ENCODE measurements at places on chromosomes 11 and 22.

DNA sequence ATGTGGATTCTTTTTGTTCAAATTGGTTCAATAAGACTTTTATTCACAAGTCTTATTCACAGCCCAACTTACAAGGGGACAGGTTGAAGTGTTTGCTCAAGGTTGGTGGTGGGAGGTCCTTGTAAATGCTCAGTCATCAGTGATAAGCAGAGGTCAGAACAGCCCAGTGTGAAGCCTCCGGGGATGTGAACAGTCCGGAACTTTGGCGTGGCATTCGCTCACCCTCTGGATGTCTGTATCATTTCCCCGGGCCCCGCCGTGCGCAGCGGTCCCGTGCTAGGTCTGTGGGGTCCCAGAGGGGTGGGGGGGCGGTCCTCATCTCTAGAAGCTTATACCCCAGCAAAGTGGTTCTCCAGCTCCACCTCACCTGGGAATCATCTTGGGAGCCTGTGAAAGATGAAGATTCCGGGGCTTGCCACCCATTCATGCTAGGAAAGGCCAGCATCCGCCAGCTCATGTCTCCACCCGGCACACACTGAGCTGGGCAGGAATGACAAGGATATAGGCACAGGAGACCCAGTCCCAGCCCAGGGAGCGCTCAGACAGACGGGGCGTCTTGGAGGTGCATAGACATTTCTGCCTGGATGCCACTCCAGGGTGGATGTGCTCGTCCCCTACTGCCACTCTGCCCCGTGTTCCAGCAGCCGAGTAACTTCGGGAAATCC lies 327.5 kb downstream of the TBC1D22A start:
- no peak for DNase-seq

GRCh38 chr11:36131721-36132397 lies 157.4 kb downstream of the COMMD9 start:
- DNase-seq: no peak

DNA sequence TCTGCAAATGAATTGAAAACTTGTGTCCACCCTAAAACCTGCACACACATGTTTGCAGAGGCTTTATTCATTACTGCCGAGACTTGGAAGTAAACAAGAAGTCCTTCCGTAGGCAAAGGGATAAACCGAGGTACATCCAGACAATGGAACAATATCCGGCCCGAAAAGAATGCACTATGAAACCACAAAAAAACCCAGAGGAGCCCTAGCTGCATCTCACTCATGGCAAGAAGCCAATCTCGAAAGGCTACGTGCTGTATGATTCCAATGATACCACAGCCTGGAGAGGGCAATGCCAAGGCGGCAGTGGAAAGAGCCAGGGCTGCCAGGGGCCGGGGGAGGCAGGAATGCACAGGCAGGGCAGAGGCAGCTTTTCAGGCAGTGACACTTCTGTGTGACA lies 3.2 kb upstream of the MRPL23 start:
- DNase-seq: no peak

DNA sequence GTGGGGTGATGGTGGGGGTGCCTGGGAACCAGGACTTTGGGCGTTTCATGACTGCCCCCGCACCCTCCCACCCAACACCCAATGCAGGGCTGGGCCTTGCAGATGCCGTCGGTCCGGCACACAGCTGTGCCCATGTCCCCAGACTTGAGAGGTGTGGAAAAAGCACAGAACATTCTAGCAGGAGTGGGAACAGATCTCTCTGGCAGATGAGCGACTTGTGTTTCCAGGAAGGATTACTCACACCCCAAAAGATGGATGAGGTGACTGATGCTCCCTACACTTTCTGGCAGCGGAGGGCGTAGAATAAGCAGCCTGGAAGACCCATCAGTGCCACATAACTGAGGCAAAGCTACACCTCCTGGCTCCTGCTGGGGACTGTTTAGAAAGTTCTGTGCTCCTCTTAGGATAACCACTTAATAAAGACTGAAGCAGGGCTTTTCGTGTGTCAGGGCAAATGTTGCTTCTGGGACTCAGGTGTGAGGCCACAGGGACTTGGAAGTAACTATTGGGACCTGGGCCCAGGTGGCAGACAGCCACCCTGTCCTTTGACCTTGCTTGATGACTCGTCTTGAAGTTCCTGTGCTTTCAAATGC lies 24.2 kb downstream of the FBLN1 start:
- DNase-seq: no peak

GRCh38 chr11:74468058-74468457 lies 709 bp upstream of the KCNE3 start:
- DNase-seq: no peak

DNA sequence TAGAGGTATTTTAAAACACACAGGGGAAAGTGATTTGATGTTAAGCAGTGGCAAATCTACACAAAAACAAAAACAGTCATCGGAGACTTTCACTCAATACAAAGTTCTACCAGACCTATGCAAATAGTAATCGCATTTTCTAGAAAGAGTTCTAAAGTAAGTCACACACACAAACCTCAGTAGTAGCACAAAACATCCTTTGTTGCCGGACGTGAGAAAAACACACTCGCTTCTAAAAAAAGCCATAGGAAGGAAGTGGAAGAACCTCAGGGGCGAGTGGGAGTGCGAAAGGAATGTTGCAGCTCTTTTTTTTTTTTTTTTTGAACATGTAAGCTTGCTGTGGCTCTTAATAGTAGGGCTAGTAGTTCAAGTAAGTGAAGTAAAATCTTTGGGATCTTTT lies 88.9 kb downstream of the MAML2 start:
- no peak for DNase-seq

DNA sequence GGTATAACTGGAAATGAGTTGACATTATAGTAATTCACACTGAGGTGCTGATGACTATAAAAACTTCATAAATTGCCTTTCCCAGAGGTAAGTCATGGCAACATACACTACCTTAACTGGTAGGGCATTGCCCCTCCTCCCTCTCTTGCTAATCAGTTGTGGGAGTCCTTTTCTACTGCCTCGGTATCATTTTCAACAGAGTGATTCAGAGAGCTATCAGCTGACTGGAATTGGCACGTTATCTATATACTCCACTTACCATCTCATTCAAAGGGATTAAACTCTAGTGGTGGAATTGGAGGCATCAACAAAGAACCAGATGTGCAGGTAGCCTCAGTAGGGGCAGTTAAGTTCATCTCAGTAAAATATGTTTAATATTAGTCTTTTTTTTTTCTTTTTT lies 8.0 kb upstream of the NUP160 start:
- no peak for DNase-seq

DNA sequence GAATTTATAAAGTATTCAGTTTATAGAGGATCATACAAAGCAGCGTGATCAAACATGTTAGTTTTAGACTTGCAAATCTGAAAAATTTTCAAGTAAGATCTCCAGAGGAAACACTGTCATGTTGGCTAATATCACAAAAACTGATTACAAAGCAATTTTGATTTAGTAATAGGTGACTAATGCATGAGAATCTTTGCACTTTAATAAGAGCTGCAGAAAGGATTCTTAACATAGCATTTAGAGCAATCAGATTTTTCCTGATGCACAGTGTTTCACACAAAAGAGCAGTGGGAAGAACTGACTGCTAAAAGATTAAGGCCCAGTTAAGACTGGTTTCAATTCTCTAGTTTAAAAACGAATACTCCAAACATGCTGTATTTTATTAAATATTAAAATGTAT lies 321.2 kb downstream of the GUCY1A2 start:
- DNase-seq: no peak

- DNase-seq: no peak
Measured at GRCh38 chr11:15471048-15471894, 356.5 kb downstream of the INSC start.

GRCh38 chr22:28188178-28188879 lies 269.3 kb upstream of the PITPNB start:
- no peak for DNase-seq

DNA sequence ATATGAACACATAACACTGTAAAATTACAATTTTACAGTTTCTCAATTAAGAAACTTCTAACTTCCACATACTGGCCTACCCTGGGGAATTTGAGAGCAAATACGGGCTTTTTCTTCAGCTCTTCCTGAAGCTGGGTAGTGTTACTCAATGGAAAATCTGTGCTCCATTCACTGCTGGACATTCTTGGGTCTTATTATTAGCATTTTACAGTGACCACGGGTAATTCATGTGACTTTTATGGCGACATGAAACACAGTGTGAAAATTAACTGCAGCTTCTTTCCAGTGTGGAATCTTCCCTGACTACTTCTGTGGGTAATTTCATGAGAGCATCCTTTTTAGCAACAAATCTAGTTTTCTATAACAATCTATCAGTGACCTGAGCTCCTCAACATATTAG lies 423.7 kb upstream of the ANO5 start:
- DNase-seq: no peak

DNA sequence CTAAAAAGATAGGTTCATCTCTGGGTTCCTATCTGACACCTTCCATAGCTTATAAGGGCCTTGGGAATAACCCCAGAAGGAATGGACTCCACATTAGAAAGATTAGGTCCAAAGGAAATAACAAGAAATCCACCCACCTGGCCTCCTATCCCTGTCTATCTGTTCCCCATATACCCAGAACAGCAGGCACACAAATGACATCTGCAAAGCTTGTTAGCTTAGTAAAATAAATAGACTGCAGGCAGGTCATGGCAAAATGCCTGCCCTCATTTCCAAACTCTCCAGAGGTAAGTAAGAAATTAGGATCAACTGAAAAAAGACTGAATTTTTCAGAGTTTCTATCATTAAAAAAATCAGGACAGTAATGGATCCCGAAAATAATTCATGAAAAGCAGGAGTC lies 489.5 kb downstream of the DLG2 start:
- no peak for DNase-seq

DNA sequence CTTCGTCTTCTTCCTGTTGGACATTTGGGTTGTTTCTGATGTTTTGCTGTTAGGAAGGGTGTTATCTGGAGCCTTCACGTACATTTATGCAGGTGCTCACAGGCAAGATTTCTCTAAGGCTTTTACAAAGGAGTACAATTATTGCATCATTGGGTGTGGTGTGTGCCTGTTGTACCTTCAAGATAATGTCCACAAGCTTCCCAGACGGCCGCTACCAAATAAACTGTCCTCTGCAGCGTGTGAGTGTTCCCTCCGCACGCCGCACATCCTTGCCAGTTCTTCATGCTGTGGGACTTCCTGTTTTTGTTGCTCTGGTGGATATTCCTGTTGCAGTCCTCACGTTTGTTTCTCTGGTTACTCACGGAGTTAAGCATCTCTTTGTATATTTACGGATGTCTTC lies 133.3 kb downstream of the TBC1D22A start:
- DNase-seq: no peak

DNA sequence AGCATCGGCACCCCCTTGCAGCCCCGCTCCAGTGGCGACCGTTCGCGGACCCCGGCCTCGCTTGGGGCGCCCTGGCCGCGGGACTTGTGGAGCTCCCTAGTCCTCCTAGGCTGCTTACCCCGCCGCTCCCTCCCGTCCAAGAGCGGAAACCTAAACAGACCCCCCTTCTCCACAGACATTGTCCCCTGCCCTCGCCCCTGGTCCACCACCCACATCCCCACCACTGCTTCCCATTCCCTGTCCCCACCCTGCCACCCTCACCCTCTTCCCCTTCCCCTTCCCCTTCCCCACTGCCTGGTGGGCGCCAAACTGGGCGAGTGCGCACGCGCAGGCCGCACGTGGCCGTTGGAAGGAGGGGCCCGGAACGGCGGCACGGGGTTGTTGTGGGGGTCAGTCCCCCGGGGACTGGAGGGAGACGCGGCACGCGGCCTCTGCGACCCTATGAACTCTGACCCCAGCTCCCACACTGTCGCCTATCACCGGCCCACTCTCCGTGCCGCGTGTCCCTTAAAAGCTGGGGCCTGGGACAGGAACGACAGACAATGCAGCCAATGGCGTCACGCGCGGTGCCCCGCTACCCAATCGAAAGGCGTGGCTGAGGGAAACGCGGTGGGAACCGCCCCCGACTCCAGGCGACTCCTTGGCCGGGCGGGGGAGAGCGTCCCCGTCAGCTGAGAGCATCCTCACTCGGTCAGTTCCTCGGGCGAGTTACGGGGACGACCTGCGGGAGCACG lies at the start of gene SNX32:
Gene SNX32 (plus strand): TSS at position 667 of the 734 bp plus-strand sequence. CDS start 103 bp downstream, outside the sequence.
- DNase-seq: peak; percentile 85

DNA sequence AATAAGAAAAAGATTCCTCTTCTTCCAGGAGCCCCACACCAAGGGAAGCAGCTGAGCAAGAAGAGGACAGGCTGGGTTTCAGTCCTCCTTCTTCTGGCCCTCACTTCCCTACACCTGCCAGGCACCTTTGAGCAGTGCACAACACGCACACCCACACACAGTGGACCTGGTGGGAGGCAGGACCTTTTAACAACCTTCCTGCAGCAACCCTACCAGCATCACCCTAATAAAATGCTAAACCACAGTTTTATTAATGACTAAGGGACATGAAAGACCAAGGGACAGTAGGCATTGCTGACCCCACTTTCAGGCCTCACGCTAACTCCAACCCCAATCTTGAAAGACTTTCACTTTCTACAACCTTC lies 12.2 kb downstream of the ARAP1 start:
- DNase-seq: no peak

DNA sequence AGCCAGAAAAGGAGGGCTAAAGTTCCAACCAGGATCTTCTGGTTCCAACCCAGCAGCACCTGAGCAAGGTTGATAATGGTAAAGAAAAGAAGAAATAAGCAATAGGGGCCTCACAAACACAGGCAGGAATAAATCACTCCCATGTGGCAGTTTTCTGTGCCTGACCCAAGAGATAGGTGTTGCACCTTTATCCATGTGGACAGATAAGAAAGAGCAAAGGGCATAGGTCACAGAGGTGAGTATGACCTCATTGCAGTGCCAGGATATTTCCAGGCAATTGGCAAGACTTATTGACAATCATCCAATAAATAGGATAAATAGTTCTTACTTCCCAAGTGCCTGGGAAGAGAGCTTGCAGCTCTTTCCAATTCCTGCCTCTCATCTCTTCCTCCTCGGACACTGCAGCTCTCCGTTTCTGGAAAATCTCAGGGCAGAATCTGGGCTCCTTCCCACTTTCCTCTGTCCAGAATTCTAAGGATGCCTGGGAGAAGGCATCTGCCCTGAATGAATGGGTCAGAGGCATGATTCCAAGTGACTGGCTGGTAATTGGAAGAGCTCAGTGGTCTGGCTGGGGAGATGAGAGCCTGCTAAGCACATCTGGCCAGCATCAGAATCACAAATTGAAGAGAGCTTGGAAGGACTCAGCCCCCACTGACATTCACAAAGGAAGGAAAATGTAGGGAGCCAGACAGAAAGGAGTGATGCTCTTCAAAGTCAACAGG lies 14.5 kb upstream of the LRRC55 start:
- no peak for DNase-seq

GRCh38 chr11:67022341-67022933 lies 497 bp upstream of the SYT12 start:
- DNase-seq: no peak

DNA sequence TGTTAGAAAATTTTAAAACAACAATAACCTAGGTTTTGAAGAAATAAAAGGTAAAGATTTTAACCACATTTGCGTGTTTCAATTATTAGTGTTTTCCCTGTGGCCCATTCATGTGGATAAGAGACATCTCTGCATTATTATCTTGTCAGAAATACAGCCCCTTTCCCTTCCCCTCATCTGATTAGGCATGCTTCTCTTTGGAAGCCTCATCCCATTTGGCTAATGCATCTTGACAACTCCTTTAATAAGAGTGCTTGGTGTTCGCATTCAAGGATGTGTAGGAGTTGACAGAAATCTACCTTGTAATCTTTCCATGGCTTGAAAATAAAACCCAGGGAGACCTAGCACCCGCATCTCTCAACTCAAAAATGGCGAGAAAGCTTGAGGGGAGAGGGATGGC lies 635.5 kb downstream of the NTM start:
- no peak for DNase-seq

GRCh38 chr11:80188076-80188627 lies 747.3 kb upstream of the TENM4 start:
- DNase-seq: no peak
